Esophagus squamous epithelium (tissue), 5 donors: ENCODE measurements at places on chromosomes 6 and 20.

DNA sequence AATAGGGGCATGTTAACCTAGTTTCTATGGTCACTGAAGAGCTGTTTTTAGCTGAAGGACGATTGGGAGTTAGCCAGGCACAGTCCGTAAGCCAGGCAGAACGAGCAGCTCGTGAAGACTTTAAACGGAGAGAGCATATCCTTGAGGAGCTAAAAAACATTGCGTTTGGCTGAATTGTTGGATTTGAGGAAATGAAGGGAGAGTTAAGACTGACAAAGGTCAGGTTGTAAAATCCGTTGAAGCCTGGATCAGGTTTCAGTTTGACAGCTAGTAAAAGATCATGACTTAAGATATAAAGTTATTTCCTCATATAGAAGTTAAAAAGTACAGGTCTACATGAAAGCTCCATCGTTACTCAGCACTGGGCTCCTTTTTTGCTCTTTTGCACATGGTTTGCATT, 2.8 kb downstream of the DBNDD2 start:
- no peak for DNase-seq

- no peak for DNase-seq
These were observed 1088.9 kb upstream of the CITED2 start for GRCh38 chr6:140463312-140463710.

DNA sequence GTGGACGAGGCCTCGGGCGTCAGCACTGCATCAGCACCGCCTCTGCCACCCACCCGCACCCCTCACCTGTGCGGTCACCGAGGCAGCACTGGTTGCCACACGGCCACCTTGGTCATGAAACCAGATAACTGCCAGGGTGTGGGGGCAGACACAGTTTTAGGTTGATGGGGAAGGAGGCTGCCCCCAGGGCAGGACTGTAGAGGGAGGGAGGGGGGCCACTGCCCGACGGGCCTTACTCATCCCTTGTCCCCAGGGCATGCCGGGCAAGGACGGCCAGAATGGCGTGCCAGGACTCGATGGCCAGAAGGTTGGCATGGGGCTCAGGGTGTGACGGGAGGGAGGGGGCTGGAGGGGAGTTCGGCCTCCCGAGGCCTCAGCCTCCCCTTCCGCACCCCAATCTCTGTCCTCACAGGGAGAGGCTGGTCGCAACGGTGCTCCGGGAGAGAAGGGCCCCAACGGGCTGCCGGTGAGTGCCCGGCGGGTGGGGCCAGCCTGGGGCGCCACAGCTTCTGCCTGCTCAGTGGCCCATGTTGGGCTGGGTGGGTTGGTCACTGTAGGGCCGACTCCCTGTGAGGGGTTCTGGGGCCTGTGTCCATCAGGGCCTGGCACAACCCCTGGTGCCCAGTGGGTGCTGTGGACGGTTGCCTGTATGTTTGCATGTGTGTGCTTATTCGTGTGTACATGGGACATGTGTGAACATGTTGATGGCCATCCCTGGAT, 11.8 kb downstream of the COL9A3 start:
- DNase-seq: no peak

DNA sequence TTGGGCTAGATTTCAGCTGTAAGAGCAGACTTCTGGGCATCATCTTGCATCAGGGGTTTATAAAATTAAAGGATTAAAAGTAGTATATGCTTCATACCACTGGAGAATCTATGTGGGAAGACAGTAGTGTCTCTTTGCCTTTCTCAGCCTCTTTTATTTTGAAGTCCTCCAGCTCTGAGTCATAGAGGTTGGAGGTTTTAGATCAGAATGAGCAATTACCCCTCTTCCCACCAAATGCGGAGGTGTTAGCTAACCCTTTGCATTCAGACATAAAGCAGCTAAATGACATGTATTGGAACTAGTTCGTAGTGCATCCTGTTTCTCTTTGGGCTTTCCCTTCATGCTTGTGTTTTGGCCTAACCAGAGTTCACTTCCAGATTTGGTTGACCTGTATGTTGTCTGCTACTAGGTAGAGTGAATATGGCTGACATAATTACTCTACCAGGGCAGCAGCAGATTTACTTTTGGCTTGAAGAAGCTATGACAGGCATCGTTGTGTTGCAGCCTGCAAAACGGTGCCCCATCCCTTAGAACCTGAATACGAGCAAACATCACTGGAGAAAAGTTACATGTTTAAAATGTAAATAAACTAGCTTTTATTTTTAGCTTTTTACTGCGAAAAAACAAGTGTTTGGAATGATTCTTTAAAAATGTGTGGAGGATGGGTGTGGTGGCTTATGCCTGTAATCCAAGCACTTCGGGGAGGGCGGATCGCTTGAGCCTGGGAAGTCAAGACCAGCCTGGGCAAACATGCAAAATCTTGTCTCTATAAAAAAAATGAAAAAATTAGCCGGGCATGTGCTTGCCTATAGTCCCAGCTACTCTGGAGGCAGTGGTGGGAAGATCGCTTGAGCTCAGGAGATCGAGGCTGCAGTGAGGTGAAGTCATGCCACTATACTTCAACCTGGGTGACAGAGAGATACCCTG, 82.2 kb downstream of the MYO6 start:
- DNase-seq: no peak

DNA sequence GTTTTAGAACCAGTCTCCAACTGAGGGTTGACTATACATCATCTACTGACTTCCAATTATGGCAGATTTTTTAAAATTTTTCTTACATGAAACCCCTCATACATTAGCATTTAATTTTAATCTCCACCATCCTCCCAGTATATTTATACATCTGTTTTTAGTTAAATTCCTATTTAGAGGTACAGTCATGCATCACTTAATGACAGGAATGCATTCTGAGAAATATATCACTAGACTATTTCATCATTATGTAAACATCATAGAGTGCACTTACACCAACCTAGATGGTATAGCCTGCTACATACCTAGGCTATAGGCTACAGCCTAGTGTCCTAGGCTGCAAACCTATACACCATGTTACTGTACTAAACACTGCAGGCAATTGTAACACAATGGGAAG, 316.7 kb upstream of the MARCKS start:
- DNase-seq: no peak
